HCT116 (cell line): ENCODE measurements at places on chromosomes 12 and 14.

DNA sequence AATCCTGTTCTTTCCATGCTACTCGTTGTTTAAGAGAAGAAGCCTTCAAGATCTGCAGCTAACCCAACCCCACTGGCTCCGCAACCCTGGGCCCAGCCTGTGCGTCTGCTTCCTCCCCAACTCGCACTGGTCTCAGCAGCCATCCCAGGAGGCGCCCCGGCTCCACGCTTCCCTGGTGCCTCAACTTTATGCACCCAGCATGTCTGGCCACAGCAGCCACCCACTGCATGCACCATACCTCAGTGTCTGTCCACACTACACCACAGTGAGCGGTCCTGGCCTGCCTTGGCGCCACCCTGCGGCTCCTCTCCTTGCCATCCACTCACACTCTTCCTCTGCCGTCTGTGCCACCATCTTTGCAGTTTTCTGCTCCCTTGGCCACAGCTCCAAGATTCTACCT, 27.0 kb upstream of the DHRS4 start:
- DNase-seq = no peak

- no peak for DNase-seq
Observed at GRCh38 chr14:92465353-92466055, 48.1 kb upstream of the RIN3 start.

DNA sequence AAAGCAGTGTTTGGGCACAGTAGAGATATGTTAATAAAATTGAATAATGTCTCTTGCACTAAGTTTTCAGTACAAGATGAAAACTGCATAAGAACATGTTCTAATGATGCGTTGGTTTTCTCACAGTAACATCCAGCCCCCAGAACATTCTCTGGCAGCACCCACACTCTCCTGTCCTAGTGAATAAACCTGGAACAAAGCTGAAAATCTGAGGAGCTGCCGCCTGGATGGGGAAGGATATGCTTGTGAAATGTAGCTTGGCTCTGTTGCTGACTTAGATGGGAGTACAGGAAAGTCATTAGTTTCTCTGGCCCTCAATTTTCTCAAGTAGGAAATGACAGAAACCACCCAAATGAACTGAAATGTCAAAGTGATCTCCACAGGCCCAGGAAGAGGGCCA, 323.8 kb downstream of the APAF1 start:
- no peak for DNase-seq

GRCh38 chr14:70448633-70449340, 3.2 kb upstream of the ADAM21 start:
- no peak for DNase-seq

- DNase-seq = no peak
Observed at GRCh38 chr12:22333713-22334409, 646 bp downstream of the ST8SIA1 start.

- DNase-seq = no peak
Observed at GRCh38 chr14:72401101-72401625, 468.9 kb downstream of the RGS6 start.

DNA sequence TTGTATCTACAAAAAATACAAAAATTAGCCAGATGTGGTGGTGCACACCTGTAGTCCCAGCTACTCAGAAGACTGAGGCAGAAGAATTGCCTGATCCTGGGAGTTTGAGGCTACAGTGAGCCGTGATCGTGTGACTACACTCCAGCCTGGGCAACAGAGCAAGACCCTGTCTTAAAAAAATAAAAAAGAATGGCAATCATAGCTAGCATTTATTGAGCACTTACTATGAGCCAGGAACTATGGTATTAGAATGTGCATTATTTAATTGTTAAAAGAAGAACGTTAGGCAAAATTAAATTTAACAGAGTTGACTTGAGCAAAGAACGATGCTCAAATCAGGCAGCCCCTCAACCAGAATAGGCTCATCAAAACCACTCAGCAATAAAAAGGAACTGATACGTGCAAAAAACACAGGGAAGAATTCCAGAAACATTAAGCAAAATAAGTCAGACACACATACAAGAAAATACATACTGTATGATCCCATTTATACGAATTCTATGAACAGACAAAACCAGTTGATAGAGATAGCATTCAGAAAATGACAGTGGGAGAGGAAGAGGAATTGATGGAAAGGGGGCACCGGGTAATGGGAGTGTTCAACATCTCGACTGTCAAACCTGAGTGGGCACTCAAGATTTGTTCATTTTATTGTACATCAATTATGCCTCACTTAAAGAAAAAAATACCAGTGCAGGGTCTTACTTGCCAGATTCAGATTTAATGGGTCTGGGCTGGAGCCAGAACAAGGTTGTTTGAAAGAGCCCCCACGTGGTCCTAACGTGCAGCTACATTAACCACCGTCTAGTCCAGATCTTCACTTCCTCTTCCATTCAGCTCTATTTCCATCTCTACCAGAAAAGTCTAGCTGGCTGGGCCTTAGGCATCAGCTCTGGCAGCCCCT, 8.0 kb downstream of the SCNN1A start:
- DNase-seq = no peak

- DNase-seq = no peak
Observed at GRCh38 chr12:1527789-1528188, 66.6 kb downstream of the FBXL14 start.

- no peak for DNase-seq
Observed at GRCh38 chr12:115661112-115661511, 616.4 kb downstream of the MED13L start.

DNA sequence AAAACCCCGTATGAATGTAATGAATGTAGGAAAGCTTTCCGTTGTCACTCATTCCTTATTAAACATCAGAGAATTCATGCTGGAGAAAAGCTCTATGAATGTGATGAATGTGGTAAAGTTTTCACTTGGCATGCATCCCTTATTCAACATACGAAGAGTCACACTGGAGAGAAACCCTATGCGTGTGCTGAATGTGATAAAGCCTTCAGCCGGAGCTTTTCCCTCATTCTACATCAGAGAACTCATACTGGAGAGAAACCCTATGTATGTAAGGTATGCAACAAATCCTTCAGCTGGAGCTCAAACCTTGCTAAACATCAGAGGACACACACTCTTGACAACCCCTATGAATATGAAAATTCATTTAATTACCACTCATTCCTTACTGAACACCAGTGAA, 23.8 kb downstream of the ZNF891 start:
- DNase-seq = no peak

DNA sequence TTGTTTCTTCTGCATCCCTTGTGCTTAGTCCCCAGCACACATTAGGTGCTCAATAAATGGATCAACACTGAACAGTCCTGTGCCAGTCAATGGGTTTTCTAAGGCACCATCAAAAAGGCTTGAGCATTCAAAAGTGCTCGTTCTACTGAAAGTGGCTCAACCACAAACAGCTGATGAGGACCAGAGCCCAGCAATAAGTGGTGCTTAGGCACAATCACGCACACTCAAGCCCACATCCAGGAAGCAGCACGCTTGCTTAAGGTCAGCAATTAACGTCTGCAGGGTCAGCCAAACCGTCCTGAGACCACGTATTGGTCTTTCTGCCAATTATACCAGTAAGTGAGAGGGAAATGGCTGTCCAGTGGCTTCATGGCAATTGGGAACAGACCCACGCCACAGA, 56.5 kb downstream of the PRIMA1 start:
- no peak for DNase-seq

GRCh38 chr14:81519200-81520011, 14.2 kb downstream of the SEL1L start:
- no peak for DNase-seq

GRCh38 chr12:25323581-25323982, 72.9 kb upstream of the KRAS start:
- DNase-seq = no peak

GRCh38 chr12:18468246-18469075, 207.1 kb downstream of the PIK3C2G start:
- no peak for DNase-seq

DNA sequence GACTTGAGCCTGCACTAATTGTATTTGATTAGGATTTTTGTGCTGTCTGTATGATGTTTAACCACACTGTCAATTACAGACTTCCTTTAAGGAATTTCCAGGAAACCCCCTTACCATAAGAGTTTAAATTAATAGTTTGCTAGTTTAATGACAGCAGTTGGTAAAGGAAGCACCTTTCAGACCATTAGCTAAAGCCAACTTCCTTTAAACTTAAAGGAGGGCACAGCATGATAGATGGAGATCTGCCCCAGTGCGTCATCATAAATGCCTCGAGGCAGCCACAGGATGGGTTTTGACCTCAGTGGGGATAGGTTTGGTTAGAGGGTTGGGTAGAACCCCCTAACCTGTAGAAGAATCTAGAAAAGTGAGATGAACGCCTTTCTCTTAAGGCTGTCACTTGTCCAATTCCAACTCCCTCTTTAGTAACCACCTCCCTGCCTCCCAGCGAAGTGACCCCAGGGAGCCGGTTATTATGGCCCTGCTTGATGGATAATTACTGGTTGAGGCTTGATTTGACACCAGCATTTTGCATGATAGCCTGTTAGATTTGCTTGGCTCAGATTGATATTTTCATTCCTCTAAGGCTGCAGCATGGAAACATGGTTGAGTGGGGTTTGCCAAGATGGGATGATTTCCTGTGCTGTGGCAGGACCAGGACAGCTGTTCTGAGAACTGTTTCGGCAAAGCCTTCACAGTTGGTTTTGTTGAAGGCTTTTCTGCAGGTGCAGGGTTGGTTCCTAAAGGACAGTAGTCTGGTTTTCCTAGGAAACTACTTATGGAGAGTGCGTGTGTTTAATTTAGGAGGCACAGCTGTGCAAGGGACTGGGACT, 62.7 kb downstream of the CHST11 start:
- no peak for DNase-seq
